Breast epithelium (tissue), 4 donors: ENCODE measurements at places on chromosomes 13 and 19. TPM values are rescaled to one million over a fixed set of nuclear protein-coding genes. Genes with fewer than 3 reads are reported as not detected.

DNA sequence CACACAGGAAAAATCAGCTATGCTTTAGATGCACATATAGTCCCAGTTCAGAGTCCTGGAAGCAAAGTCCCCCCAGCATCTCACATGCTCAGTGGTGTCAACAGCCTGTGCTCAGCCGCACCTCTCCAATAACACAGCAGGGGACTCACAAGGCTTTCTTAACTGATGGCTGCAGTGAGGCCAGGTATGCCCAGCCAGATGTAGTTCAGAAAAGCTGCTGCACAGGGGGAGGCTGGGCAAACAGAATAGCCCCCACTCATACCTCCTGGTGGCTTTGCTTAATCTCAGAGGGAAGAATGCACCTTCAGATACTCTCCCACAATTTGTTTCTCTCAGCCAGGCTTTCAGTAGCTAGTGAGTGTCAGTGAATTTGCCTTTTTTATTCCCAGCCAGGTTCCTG is 33.4 kb downstream of the FAM124A start:
- DNase-seq: no peak

The PSG3 gene
- not detected for total RNA-seq

GRCh38 chr13:32882691-32883090 is 133.5 kb upstream of the KL start:
- no peak for DNase-seq

The IGFL3 gene
- not detected for total RNA-seq

GRCh38 chr19:29644210-29644609 is 21.1 kb upstream of the PLEKHF1 start:
- DNase-seq: peak; percentile 17
